ENCODE measurements at places on chromosomes 7 and 10.

DNA sequence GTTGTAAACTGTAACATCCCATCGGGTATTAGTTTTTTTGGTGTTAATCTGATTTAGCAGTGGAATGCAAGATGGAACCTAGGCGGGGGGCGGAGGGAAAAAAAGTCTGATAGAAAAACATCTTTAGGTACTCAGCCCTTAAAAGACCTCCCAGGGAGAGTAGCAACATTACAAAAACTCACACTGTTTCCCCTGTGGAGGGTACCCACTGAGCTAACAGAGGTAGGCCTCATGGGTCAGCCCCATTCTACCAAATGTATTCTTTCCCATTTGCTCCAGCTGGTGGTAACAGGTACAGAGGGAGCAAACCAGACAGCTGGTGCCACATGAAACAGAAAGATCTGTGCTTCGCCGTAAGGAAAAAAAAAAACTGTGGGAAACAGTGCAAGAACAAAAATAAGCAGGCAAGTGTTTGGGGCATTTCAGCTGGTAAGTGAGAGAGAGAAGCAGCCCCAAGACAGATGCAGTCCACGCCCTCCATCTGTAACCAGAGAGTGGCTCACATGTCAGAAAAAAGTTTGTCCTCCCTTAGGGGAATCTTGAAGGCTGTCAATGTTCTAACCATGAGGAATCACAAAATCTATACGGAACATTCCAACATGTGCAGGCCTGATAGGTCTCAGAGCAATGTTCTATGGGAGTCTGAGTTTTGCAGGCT lies 65.3 kb downstream of the HOXA1 start:
- no peak for DNase-seq

- no peak for DNase-seq
Observed at GRCh38 chr7:90958647-90959046, 305.6 kb upstream of the FZD1 start.

- no peak for DNase-seq
Observed at GRCh38 chr10:123635131-123635530, 31.0 kb upstream of the GPR26 start.

GRCh38 chr7:150994141-150994837 lies 3.5 kb downstream of the NOS3 start:
- DNase-seq = no peak

Measured in MCF 10A (cell line).